SK-N-MC (cell line): ENCODE measurements at places on chromosomes 7 and 10.

- DNase-seq, result no peak
Measured at GRCh38 chr7:45580053-45580872, 6.1 kb downstream of the ADCY1 start.

- no peak for DNase-seq
Measured at GRCh38 chr10:47248386-47249090, 51.5 kb upstream of the GDF10 start.

DNA sequence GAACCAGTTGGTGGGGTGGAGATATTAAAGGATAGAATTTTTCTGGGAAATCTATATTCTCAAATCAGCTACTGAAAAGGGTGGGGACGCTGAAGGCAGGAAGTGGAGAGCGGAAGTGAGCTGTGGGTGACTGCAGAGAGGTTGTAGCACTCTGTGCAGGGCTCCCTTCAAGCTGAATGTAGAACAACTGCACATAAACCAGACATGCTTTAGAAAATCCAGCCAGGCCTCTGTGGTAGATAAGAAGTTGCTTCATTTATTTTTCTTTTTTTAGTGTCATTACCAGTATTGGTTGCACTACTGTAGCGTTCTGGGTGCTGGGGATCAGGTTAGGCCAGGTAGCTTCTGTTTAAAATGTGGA is 127.8 kb downstream of the CELF2 start:
- DNase-seq, result no peak

DNA sequence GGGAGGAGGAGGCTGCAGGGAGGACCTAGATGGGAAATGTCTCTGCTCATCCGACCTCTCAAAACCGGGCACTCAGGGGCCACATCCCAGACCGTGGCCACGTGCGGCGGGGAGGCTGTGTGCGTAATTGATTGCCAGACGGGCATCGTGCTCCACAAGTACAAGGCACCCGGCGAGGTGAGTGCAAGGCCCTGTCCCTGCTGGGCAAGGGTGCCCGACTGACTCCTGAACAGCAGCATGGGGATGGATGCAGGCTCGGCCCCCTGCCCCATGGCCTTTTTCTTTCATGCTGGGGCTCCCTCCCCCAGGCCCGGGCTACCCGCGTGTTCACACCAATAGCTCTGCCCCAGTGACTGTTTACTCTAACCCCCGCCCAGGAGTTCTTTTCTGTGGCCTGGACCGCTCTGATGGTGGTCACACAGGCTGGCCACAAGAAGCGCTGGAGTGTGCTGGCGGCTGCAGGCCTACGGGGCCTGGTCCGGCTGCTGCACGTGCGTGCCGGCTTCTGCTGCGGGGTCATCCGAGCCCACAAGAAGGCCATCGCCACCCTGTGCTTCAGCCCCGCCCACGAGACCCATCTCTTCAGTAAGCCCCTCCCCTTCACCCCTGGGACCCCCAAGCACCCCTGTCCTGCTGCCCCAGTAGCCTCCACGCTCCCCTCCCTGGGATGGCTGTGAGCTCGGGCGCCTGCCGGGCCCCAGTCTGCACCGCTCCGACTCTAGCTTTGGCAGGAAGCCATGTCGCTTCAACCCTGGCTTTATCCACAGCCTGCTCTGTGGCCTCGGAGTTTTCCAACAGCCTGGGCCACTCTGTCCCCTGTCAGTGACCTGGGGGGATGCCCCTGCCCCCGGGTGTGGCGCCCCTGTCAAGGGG is 3.9 kb downstream of the LRWD1 start:
- no peak for DNase-seq

DNA sequence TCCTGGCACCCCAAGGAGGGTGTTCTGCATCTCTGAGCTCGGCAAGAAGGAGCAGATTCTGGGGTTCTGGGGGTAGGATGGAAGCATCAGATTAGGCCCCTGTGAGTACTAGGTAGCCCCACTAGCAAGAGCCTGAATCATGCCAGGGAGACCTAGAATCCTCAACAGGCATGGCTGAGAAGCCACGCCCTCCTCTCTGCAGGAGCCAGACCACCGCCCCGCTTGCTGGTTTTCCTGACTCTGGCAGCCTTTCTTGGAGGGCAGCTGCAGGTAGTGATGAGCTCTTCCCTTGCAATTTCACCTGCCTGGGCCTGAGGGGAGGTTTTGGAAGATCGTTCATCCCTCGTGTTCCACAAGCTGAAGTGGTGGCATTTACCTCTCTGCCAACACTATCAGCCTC is 68.9 kb upstream of the PRLHR start:
- DNase-seq, result no peak
